ENCODE measurements at places on chromosomes 7 and 10.

DNA sequence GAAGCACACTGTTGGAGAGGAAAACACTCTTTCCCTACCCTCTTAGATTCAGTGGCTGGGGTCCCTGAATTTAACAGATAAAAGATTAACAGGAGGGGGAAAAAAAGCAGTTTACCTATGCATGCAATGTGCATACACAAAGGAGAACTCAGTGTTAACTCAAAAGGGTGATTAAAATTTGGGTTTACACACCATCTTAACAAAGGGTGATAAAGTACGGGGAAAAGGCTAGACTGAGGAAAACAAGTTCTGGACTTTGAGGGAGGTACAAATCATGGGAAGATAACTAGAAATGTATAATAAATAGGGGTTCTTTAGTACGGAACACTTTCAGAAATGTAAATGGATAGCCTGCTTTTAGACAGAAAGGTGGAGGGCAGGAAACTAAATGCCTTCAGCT lies 83.1 kb downstream of the SRPK2 start:
- DNase-seq: no peak

- no peak for DNase-seq
These were observed 5.9 kb upstream of the NUP42 start for GRCh38 chr7:23175938-23176337.

GRCh38 chr10:2972810-2973209 lies 94.5 kb upstream of the PFKP start:
- no peak for DNase-seq

GRCh38 chr10:77526868-77527617 lies 110.6 kb downstream of the KCNMA1 start:
- no peak for DNase-seq

DNA sequence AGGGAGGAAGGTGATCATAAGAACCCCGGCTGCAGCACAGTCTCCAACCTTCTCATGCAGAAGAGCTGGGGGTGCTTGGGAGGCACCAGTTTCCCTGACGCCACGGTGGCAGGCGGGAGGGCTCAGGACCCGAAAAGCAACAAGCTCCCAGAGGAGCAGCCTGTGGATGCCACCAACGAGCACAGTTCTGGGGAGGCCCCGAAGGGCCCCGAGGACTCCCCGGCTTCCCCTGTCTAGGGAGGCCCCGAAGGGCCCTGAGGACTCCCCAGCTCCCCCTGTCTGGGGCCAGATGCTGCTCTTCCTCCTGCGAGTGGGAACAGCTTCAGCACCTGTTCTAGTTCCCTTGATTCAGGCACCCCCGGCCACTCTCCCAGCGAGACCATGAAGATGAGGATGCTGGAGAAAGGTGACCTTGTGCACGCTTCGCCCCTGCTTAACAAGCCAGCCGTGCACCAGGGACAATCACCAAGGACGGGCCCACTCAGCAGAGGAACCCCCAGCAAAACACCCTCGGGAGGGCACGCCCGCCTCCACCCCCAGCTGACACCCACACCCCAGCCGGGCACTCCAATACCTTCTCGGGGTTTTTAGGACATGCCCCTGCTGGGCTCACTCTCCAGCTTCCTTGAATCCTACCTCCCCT lies 112.5 kb downstream of the PTPRN2 start:
- DNase-seq: no peak
